ENCODE measurements at places on chromosomes 2 and 18.

DNA sequence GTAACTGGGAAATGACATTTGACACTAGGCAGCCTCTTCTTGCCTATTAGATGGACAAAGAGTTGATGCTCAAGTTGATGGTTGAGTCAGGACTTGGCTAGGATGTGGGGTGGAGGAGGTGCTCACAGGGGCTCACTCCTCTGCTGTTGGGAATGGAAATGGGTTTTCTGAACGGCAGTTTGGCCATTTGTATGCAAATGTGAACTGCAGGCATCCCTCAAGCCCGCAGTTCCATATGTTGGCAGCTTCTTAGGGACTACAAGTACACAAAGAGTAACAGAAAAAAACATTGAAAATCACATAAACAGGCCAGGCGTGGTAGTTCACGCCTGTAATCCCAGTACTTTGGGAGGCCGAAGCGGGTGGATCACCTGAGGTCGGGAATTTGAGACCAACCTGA is 80.8 kb downstream of the INPP5D start:
- no peak for DNase-seq

DNA sequence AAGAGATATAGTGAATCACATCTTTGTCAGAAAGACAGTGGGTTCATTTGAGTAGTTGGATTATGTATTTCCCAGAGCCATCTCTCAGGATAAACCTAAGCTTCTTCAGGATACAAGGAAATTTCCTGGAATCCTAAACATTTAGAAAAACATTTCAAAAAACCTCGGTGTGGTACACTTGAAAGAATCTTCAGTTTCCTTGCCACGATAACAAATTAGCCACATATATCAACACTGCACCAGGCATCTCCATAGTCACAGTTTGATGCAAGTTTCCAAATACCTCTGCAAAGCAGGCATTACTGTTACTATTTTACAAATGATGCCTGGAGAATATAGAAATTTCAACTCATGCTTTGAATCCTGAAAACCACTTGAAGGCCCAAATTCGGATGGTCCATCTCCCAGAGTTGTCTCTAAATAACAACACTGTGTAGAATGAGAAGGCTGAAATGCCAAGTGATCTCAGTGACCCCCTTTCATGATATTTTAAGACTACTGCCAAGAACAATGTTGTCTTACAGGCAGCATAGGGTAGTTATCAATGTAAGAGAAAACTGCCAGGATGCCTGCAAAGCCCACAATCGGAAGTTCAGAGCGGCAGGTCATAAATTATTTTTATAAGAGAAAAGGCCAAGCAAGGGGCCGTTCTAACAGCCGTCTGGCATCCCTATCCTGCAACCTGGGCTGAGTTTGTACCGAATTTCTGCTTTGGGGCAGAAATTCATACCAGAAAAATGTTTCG is 307.9 kb downstream of the TXNL1 start:
- DNase-seq, result no peak

GRCh38 chr2:31131871-31132270 is 6.4 kb downstream of the GALNT14 start:
- DNase-seq, result no peak

- no peak for DNase-seq
Measured at GRCh38 chr18:22691946-22692710, 241.0 kb upstream of the RBBP8 start.

GRCh38 chr2:236210536-236210935 is 42.4 kb upstream of the GBX2 start:
- DNase-seq, result no peak

DNA sequence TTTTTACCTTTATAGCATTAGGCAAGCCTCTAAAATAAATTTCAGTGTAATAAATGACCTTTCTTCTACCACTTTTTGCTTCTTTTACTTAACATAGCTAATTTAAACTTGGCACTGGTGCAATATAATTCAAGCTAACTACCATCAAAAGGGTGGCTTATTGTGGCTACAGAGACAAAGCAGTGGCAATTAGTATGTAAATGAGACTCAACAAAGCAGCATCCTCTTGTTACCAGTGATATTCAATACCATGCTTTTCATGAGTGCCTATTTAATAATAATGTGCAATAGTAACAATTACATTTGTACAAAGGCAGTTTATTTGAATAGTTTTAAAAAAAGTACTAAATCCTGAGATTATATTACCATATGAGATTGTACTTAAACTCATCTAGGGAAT is 93.4 kb downstream of the SOS1 start:
- no peak for DNase-seq

- DNase-seq, result no peak
Measured at GRCh38 chr2:212379103-212379502, 159.5 kb downstream of the ERBB4 start.

DNA sequence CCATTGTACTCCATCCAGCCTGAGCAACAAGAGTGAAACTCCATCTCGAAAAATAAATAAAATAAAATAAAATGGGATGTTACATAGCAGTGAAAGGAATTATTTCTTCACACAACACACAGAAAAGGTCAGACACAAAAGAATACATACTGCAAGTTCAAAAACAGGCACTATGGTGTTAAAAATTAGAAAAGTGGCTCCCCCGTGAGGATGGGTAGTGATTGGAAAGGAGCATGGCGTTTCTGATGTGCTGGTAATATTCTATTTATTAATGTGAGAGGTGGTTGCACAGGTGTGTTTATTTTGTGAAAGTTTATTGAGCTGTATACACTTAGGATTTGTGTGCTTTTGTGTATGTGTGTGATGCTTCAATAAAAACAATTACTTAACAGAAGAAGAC is 22.9 kb upstream of the RAB10 start:
- DNase-seq, result no peak

DNA sequence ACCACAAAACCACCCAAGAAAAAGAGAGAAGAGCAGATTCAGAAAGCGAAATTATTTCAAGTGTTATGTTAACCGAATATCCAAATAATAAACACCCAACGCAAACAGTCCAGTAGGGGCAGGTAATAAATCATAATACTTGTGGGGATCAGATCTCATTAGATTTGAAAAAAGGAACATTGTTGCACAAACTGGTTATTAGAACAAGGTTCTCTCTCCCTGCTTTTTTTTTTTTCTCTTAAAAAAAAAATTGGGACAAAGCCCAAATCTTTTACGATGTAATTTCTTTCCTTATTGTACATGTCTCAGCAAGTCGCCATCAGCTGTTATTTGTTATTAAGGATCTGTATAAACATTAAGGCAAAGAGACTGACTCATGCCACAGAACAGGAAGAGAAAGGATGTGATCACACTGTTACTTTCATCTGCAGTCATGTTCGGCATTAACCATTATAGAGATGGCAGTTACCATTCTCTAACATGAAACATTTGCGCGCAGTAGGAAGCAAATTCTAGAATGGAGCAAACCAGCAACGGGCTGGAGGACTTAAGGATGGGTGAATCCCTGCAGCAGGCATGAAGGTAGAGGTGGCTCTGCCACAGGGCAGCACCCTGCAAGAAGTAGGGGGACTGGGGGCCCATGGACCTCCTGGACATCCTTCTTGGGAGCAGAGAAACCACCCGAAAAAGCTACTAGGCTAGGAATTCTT is 42.0 kb downstream of the EPHA4 start:
- no peak for DNase-seq

- DNase-seq, result no peak
Measured at GRCh38 chr18:41828137-41828536, 126.9 kb upstream of the PIK3C3 start.

DNA sequence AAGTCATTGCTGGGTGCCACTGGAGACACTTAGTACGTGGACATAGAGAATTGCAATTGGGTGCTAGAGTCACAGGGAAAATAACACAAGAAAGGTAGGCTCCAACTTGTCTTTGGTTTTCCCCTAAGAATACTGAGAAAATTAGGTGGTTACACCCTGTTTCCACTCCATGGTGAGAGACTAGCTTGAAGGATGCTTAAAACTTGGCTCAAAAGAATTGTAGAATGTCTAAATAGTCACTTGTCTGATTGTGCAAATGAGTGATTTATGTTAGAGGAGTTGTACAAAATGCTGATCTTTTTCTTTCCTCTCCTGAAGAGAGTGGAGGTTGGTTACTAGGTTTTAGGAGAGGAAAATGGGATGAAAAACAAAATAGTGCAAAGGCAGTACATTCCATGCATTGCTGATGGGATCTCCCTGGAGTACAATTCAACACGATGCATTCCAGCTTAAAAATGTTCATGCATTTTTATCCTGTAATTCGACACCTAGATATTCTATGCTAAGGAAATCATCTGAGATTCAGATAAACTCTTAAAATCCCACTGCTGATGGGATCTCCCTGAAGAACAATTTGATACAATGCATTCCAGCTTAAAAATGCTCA is 2.2 kb upstream of the SERPINB12 start:
- no peak for DNase-seq

- DNase-seq, result no peak
Measured at GRCh38 chr2:163778045-163778781, 42.4 kb upstream of the FIGN start.

- DNase-seq, result no peak
Measured at GRCh38 chr18:47912794-47913585, 17.5 kb downstream of the SMAD2 start.

DNA sequence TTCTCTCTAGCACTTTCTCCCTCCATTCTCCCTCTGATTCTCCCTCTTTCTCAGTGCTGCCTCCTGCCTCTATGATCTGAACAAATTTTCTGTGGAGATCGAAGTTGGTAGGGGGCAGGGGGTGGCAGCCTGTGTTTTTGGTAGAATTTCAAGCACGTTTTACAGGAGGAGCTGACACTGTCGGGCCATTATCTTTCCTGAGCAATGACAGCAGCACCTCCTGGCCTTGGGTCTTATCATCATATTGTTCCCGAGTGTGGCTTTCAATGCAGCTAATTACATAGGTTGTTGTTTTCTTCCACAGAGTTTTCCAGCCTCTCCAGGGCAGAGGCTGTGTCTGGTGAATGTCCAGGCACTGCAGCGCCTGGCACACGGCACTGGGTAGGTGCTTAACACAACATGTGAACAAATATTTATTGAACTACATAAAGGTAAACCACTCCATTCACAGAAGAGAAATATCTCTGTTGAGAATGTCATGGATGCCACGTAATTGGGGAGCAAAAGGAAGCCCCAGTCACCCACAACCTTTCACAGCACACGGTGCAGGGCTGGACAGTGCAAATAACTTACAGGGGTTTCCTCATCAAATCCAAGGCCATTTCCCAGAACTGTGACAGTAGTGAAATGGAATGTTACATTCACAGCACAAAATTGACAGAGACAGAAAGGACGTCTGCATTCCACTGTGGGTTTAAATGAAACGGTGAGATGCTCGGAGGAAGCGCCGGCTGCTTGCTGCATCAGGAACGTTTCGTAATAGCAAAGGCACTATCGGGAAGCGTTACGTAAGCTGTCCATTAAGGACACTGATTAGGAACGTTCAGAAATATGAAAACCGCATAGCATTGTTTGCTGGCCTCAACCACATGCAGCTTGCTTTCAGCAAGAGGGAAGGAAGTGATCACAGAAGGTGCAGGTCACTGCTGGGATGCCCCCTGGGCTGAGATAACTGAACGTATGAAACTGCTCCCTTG is 6.5 kb upstream of the KCNG2 start:
- no peak for DNase-seq

DNA sequence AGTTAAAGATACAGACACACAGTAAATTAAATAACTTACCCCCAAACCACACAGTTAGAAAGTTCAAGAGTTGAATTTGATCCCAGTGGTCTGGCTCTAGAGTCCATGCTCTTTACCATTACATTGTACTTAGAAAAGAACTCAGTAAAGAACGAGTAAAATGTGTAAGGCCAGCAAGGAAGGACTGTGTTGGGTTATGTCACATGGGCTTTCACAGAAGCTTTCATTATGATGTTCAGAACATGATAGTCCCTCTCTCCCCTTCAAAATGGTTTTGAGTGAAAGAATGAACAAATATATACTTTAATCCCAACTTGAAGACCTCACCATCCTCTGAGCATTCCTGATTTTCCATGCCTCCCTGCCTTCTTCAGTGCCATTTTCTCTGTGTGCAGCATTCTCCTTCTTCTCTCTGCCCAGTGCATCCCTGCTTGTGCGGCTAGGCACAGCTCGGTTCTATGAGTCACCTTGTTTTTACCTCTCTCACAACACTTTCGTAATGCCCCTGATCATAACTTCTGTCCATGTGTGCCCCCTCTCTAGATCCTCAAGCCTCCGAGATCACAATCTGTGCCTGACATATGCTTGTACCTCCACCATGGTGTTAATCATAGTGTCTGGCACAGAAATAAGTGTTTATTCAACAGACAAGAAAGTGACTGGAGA is 22.0 kb downstream of the RASGRP3 start:
- no peak for DNase-seq

- DNase-seq, result no peak
Measured at GRCh38 chr2:181252262-181253148, 204.7 kb upstream of the ITGA4 start.

GRCh38 chr18:57023275-57023882 is 123.5 kb upstream of the BOD1L2 start:
- DNase-seq, result no peak

DNA sequence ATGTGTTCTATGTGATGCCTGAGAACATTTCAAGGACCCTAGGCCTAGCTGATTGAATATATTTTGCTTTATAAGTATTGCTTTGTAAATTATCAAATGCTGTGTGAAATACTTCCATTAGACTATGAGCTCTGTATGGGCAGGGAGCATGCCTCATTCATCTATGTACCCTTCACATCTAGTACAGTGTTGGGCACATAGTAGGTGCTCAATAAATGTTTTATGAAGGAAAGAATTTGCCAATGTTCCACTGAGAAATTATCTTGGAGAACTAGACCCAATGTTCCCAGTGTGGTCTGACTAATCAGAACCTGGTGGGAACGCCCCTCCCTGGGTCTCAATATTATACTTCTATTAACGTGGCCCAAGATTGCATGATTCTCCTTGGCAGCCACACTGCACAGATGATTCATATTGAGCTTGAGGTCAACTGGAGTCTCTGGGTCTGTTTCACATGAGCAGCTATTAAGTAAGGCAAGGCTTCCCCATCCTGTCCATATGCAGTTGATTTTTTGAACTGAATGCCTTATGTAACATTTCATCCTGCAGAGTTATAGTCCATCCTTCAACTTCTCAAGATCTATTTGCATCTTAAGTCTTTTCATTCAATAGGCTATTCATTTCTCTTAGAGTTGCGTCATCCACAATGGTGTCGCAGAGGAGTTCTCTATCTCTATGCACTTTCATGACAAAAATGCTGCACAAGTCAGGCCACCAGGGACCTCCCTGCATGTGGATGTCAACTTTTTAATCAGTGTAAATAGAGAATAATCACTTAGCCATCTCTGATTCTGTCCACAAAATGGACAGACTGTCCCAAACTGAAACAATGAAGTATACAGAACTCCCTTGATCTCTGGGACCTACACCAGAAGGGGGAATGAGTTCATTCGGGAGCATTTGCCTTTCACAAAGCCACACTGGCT is 257.6 kb downstream of the CYP26B1 start:
- DNase-seq, result no peak

GRCh38 chr18:65468881-65469280 is 281.9 kb upstream of the CDH7 start:
- DNase-seq, result no peak

GRCh38 chr2:25566094-25566493 is 107.3 kb downstream of the DTNB start:
- DNase-seq, result no peak
